A673 (cell line): ENCODE measurements at places on chromosomes 2 and 18.

DNA sequence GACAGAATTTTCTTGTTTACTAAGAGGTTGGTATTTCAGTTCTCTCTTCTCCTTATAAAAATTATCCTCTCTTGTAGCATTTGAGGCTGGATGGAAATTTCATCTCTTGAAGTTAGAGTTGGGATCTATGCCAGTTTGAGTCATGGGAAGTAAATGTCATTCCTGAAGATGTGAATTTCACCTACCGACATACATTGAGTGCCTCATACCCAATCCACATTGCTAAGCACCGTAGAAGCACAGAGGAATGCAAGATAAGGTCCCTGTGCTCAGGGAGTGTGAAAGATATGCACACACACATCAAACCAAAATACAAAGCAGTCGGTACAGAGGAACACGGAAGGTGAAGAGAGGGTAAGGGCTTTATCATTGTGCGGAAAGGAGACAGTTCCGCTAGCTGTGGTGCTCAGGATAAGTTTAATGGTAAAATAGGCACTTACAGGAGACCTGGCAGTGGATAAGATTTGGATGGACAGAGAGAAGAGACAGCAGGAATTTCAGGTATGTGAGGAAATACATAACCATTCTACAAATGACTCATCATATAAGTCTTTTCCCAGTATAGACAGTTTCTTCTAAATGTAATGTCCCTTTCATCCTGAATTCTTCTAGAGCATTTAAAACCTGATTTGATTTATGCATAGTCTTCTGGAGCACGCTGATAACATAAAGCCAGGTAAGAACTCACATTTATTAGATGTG, 205.3 kb upstream of the ST6GAL2 start:
- DNase-seq, result no peak

DNA sequence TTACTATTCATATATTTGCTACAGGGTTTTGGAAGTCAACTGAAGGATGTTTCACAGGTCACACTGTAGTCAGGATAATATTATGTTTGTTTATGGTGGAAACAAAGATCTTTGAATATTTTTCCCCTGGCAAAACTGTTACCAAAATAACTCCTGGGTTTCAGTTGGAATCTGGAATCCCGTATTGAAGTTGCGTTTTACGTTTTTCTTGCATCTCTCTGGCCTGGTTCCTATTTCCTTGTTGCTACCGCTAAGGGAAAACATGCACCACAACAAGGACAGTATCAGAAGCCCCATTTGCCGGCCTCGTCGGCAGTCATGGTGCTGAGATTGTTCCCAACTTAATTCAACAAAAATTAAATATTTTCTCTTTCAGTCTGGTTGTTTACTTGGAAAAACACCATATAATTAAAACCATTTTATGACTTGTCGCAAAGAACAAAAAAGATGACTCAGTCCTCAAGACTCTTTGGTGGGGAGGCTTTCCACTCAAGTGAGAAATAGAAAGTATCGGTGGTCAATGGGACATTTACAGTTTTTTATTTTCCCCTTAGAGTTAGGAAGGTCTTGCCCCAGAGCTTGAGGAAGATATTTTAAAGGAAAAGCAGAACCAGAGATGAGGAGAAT, 42.3 kb downstream of the EN1 start:
- no peak for DNase-seq

GRCh38 chr2:10497797-10498251, 49.7 kb upstream of the ODC1 start:
- peak; percentile 86 for DNase-seq

DNA sequence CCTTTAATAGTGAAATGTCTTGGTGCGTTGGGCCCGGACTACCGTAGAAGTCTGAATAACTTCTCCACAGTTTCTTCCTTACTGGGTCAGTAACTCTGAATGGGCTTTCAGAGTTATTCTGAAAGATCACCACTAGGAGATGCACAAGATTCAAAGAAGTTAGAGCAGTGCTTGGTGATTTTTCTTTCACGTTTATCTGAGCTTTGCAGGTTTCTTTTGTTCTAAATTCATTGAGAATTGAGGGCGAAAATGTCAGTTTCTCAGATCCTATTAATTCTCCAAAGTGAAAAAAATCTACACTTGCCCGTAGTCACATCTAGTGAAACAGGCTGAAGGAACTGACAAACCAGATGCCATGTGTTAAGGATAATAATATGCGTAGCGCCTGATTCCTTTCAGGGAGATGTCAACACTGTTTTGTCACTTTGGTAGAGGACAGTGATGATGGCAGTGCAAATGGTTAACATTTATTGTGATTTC, 70.1 kb downstream of the QPCT start:
- peak; percentile 70 for DNase-seq

GRCh38 chr2:8552293-8552801, 129.5 kb upstream of the ID2 start:
- no peak for DNase-seq

DNA sequence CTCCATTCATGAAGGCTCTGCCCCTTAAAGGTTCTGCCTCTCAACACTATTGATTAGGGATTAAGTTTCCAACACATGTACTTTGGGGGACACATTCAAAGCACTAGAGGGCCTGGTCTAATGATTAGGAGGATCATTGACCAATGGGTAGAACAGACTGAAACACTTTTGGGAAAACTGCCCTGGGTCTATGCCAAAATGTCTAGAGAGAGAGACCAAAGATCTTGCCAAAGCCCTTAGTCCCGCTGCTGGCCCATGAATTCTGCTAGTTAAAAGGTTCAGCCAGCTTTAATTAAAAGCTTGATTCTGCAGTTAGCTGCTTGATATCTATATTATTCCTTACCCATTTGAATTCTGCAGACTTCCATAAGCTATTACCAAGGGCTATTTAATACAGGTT, 613.2 kb downstream of the SLC4A3 start:
- DNase-seq, result no peak

DNA sequence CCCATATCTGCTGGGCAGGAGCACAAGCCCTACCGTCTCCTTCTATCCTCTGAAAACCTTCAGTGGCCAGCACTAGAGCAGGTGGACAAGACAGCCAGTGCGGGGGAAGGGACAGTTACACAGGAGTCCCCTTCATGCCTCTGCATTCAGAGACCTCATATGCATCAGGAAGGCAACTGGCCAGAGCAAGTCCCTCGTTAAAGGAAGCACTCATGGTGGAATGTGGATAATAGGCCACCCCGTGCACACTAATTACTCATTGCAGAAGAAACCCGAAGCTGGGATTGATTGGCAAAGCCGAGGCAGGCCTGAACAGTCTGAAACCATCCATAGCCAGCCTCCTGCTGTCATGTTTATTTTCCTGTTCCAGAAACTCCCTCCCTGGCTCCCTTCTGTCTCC, 11.2 kb downstream of the KIAA2012 start:
- DNase-seq, result peak; percentile 71

DNA sequence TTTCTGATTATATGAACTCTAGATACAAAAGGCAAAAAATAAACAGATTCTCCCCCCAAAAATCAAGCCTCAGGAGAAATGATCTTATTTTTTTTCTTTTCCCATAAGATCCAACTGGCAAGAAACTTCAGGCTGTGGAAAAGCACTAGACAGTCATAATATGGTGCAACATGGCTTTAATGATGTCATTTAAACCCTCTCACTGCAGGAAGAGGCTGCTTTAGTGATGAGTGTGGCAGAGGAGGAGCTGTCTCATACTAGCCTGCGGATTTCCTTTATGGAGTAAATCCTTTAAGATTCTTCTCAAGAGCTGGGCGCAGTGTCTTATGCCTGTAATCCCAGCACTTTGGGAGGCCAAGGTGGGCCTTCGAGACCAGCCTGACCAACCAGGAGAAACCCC, 83.3 kb upstream of the CD28 start:
- peak; percentile 64 for DNase-seq

DNA sequence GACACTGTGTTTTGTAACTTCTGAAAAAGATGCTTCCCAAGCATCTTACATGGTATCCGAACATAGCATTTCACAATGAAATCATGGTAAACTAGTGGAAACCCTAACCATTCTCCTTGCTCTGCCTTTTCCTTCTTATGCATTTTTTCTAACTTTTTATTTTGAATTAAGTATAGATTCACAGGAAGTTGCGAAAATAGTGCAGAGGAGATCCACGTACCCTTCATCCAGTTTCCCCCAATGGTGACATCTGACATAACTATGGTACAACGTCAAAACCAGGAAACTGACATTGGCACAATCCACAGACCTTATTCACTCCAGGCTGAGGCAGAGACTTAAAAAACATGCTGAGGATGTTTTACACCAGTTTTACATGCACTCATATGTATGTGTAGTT, 38.3 kb downstream of the AAK1 start:
- no peak for DNase-seq
